ENCODE measurements at places on chromosomes 5 and 9.

DNA sequence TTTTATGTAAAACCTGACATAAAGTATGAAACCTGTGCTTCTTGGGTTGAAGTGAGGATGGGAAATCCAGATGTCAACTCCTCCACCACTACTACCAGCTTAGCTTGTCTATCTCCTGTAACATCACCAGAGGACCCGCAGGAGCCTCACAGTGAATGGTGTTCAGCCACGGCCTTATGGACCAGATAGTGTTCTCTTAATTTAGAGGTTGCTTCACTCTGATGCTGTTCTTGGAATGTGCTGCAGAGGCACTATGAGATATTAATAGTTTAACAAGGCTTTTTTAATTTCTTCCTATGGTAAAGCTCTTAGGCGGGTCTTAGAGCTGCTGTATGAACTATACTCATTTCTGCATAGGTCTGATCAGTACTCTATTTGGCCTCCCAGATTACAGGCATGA is 27.9 kb downstream of the NFX1 start:
- no peak for DNase-seq

- DNase-seq: no peak
Measured at GRCh38 chr5:147479949-147480348, 29.9 kb downstream of the DPYSL3 start.

DNA sequence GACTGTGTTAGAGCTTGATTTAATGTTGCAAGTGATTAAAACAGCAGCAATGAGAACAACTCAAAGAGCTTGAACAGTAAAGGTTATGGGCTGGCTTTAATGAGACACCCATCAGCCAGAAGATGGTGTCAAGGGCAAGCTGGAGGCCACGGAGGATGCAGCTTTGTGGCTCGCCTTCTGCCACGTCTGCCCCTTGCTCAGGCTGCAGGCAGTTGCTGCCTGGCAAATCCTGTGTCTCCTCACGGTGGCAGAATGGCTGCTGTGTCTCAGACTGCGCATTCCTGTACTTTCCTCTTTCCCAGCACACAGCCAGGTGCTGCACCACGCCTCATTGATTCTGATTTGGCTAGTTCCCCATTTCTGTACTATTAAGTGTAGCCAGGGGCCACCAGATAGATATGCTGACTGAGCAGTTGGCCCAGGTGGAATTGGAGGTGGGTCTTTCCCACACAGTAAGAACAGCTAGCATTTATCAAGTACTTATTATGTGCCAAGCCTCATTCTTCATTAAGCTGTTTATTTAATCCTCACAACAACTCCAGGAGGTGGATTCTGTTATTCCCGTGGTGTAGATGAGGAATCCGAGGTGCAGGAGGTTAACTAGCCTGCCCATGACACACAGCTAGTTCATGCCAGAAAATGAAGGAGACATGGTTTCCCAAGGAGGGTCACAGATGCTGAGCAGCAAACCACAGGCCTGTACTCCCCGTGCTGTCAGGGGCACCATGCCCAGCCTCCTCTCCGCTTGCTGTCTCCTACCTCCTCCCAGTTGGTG is 3.5 kb downstream of the NXNL2 start:
- no peak for DNase-seq

GRCh38 chr9:85202596-85202995 is 533.1 kb downstream of the NTRK2 start:
- DNase-seq: no peak

GRCh38 chr9:37284636-37285035 is 137.9 kb upstream of the GRHPR start:
- DNase-seq: no peak

DNA sequence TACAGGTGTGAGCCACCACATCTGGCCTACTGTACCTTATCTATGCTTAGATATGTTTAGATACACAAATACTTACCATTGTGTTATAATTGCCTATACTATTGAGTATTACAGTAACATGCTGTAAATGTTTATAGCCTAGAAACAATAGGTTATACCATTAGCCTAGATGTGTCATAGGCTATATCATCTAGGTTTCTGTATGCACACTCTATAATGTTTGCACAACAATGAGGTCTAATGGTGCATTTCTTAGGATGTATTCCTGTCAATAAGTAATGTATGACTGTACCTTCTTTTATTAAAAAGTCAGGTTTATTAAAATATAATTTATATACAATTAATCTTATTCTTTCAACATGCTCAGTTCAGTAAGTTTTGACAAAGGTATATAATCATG is 683.1 kb downstream of the LRRC70 start:
- no peak for DNase-seq

- no peak for DNase-seq
Measured at GRCh38 chr5:59744531-59744992, 149.0 kb downstream of the PDE4D start.

GRCh38 chr9:18492612-18493011 is 18.7 kb downstream of the ADAMTSL1 start:
- DNase-seq: no peak

- DNase-seq: no peak
Measured at GRCh38 chr9:3497401-3497800, 28.4 kb downstream of the RFX3 start.

GRCh38 chr5:35213608-35214007 is 16.7 kb downstream of the PRLR start:
- DNase-seq: no peak

All from stimulated activated CD4-positive, alpha-beta T cell treated with anti-CD3 and anti-CD28 coated beads, TNF-alpha, amount 100 ng/mL, for 48 hours (primary cell).